ENCODE measurements at places on chromosomes 6 and 20. TPM values are rescaled to one million over a fixed set of nuclear protein-coding genes. Genes with fewer than 3 reads are reported as not detected.

Gene MATN4
- not detected for total RNA-seq

Gene CALHM4
- not detected for total RNA-seq

Gene GRM1
- not detected for total RNA-seq

Gene COL12A1
- 0.20 TPM for total RNA-seq

Gene AGER
- 1.2 TPM for total RNA-seq

Gene MUC21
- not detected for total RNA-seq

Gene FHL5
- not detected for total RNA-seq

Gene LAMA4
- total RNA-seq, result not detected

Gene CD83
- 1.7 TPM for total RNA-seq

Gene CPXM1
- total RNA-seq, result not detected

Gene COL21A1
- total RNA-seq, result not detected

Gene EFCAB8
- total RNA-seq, result not detected

Gene SLC22A7
- total RNA-seq, result not detected

Gene RXRB
- 13.7 TPM for total RNA-seq

Gene GNAS
- total RNA-seq, result 1,261 TPM

Gene EGFL8
- total RNA-seq, result 3.7 TPM

Gene ABHD16A
- 55.7 TPM for total RNA-seq

Gene SLC52A3
- total RNA-seq, result 0.02 TPM

Gene ASIP
- not detected for total RNA-seq

Gene MPIG6B
- not detected for total RNA-seq

Gene MRAP2
- total RNA-seq, result 0.95 TPM

Gene COX4I2
- not detected for total RNA-seq

Gene VWA7
- total RNA-seq, result 0.47 TPM

Gene TCF15
- total RNA-seq, result 0.32 TPM

Gene NR2E1
- not detected for total RNA-seq

Gene MEI4
- not detected for total RNA-seq

Gene HLA-DRB1
- total RNA-seq, result 0.42 TPM

Gene RUNX2
- 0.06 TPM for total RNA-seq

Gene TRAPPC3L
- total RNA-seq, result not detected

Gene DACT2
- not detected for total RNA-seq

Gene NCR2
- total RNA-seq, result not detected

All from NCI-H460 (cell line).